Effector memory CD8-positive, alpha-beta T cell (primary cell): ENCODE measurements at places on chromosomes 16 and 17.

- no peak for DNase-seq
These were observed 7.4 kb downstream of the ACD start for GRCh38 chr16:67652578-67653127.

- no peak for DNase-seq
These were observed 19.9 kb upstream of the MLKL start for GRCh38 chr16:74720579-74720978.

GRCh38 chr17:38554430-38555350 lies 51.1 kb downstream of the SRCIN1 start:
- no peak for DNase-seq

DNA sequence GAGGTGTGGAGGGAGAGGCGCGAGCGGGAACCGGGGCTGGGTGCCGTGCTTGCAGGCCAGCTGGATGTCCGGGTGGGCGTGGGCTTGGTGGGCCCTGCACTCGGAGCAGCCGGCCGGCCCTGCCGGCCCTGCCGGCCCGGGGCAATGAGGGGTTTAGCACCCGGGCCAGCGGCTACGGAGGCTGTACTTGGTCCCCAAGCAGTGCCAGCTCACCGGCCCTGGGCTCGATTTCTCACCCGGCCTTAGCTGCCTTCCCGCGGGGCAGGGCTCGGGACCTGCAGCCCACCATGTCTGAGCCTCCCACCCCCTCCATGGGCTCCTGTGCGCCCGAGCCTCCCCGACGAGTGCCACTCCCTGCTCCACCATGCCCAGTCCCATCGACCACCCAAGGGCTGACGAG lies 24.7 kb upstream of the GPATCH8 start:
- DNase-seq, result no peak
